ENCODE measurements at places on chromosomes 6 and 20.

DNA sequence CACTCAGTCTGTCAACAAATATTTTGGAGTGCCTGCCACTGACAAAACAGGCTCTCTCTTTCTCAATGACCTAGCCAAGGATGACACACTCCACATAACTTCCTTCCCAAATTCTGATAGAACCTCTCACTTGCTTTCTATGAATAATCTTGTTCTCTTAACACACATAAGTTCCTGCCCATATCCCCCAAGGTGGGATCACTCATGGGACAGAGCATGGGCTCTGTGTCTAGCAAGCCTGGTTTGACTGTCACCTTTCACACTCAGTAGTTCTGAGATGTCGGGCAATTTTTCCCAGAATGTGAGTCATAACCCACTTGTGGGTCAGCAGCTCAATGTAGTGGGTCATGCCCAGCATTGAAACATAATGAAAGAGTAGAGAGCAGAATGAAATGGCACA is 78.1 kb downstream of the LRFN2 start:
- no peak for DNase-seq

- DNase-seq: no peak
Measured at GRCh38 chr6:110439356-110439755, 24.0 kb upstream of the DDO start.

DNA sequence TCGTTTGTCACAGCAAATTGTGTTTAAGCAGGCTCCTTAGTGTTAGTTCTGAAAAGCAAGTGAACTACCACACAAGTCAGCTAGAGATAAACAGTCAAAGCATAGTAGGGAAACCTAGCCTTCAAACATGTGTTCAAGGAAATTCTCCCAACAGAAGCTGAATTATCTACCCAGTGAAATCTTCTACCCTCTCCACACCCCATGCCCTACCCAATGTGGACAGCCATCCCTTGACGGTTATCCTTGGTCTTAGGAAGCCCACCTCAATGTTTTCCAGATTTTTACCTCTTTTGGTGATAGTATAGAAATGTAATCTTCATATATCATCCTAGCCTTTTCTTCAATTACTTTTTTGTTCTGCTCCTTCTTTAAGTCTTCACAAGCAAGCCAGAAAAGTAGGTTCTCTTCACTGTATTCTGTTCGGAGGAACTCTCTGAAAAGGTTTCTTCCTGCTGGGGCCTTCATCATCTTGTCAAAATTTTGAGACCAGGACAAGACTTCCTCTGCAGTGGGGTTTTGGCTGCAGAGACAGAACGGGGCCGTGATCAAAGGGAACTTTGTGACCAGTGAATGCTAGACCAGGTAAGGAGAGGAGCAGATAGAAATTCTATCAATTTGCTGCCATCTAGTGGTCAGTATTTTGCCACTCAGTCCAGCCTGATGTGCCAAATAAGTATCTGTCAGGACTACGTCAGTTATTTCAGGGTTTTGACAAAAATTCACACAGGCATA is 21.6 kb upstream of the MTRF1L start:
- DNase-seq: peak; percentile 52

- DNase-seq: no peak
Measured at GRCh38 chr6:12748411-12748810, 31.8 kb downstream of the PHACTR1 start.

GRCh38 chr6:17971128-17972073 is 16.0 kb downstream of the KIF13A start:
- no peak for DNase-seq

GRCh38 chr20:58991715-58992114 is 10.7 kb downstream of the NELFCD start:
- no peak for DNase-seq

DNA sequence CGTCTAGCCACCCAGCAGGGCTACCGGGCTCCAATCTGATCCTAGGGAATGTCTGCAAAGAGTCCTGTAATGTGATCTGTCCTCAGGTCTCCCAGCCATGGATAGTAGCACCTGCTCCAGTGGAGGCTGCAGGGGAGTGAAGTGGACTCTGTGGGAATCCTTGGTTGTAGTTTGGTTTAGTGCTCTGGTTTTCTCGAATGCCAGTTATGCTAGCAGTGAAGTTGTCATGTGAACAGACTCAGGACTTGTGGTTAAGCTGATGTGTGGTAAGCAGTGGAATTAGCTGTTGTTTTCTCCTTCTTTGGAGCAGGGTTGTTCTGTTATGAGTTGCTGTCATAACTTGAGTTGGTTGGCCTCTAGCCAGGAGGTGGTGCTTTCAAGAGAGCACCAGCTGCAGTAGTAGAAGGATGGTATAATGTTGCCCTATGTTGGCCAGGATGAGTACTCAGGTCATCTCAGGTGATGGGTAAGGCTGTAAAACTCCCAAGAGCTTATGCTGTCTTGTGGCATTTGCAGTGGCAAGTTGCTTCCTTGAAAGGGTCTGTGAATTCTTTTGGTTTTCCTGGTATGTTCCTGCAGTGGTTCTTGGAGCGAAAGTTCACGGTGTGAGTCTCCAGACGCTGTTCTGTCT is 390.2 kb downstream of the UTRN start:
- peak; percentile 84 for DNase-seq

DNA sequence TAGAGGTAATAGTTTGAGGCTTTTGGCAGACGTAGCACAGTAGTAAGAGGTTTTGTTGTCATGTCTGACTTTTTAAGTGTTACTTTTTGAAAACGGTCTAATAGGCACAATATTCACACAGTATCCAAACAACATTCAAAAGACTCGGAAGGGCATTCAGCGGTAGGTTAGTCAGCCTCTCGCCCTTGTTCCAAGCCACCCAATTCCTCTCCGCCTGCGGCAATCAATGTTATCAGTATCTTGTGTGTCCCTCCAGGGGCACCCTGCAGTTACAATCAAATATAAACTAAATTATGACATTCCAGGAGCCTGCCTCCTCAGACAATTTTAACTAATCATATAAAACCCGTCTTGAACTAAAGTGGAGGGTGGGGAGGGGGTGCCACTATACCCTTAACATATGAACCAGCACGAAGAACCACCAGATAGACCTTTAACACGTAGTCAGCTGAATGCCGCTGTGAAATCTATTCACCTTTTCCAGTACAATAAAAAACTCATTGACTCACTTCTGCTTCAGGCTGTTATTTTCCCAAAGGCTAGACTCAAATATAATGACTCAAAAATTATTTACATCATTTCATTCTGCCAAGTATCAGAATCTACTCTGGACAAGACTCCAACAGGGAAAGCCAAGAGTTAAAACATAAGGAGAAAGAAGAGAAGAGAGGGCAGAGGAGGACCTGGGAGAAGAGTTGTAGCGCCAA is 1.6 kb downstream of the TENT5A start:
- DNase-seq: no peak

GRCh38 chr6:73348550-73349204 is 5.4 kb downstream of the DPPA5 start:
- DNase-seq: no peak

- DNase-seq: no peak
Measured at GRCh38 chr6:121823437-121823851, 388.0 kb downstream of the GJA1 start.

GRCh38 chr20:24816907-24817306 is 132.2 kb upstream of the CST7 start:
- DNase-seq: peak; percentile 34

DNA sequence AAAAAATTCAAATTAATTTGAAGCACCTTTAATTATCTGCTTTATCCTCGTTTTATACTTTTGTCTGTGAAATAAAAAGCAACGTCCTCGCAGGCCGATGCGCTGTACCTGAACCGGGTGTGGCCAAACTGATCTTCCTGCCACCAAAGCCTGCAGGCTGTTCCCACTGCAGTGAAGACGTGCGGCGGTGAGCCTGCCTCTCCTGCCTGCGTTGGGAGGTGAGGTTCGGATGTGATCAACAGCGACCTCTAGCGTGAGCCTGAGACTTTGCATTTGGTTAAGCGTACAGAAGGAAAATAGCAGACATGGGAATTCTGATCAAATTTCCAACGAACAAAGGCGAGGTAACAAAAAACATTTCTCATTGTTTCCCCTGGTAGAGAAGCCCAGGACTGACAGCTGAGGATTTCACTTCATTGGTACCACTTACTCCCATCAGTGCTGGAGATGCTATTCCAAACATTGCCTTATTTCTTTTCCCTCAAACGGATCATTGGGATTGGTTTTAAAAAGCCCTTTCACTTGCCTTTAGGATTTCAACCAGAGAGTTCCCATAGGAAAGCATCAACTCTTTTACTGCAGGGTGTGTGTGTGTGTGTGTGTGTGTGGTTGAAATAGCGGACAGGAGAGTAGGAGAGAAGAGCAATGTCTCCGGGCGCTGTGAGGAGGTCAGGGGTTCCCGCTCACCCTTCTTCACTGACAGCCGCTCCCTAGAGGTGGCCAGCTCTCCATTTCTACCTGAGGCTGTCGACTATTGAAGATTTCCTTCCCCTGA is 56.6 kb upstream of the CCN6 start:
- DNase-seq: peak; percentile 61

GRCh38 chr6:106886922-106887797 is 87.4 kb downstream of the CD24 start:
- no peak for DNase-seq

GRCh38 chr6:33392595-33392948 is 949 bp downstream of the KIFC1 start:
- no peak for DNase-seq

DNA sequence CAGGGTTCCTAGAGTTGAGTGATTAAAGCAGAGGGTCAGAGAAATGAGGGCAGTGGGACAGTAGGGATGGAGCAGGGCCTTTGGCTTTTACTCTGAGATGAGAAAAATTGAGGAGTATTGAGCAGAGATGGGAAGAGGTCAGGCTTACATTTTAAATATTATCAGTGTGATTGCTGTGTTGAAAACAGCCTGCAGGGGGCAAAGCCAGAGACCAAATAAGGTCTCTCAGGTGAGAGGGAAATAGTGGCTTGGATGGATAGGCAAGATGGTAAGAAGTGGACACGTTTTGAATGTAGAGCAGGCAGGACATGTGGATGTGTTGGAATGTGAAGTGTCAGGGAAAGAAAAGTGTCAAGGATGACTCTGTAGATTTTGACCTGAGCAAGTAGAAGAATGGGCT is 105.0 kb upstream of the MAP3K7 start:
- DNase-seq: no peak

- no peak for DNase-seq
Measured at GRCh38 chr6:156905801-156906200, 128.6 kb downstream of the ARID1B start.

- no peak for DNase-seq
Measured at GRCh38 chr6:14118091-14118439, 493 bp downstream of the CD83 start.

DNA sequence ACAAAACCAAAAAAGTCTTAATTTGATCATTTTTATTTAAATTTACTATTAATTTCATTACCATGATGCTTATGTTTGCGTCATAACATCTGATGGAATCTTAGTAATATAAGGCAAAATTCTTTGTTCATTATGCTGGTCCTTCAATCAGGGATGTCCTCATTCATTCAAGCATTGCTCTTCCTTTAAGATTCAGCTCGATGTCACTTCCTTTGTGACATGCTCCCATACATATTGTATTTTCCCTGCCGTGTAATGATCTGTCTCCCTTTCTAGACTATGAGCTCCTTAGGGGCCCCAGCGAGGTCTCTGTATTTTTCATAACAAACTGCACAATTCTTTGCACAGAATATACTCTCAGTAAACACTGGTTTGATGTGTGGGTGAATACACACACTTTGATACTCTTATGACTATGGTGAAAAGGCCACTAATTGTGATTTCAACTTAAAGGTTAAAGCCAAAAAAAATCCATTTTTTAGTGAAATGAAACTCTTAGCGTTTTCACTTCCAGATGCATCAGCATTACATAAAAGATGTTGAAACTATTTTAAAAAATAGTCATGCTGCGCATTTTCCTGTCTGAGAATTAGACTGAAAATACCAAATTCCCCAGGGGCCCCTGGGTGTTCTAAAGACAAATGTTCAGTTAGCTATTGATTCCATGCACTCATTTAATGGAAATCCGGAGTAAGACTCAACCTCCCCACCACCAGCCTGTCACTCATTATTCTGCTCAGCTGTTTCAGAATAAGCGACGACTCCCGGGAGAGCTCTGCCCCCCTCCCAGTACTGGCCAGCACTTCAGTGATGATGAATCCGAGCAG is 169.7 kb downstream of the ATXN1 start:
- no peak for DNase-seq

All from RPMI8226 (cell line).